ENCODE measurements at places on chromosomes 1 and 21.

GRCh38 chr1:7009741-7010525, 224.7 kb downstream of the CAMTA1 start:
- DNase-seq = no peak

- DNase-seq = no peak
Measured at GRCh38 chr1:167278497-167278896, 57.8 kb downstream of the POU2F1 start.

GRCh38 chr1:232291681-232292080, 338.3 kb downstream of the SIPA1L2 start:
- no peak for DNase-seq

GRCh38 chr1:158509471-158510156, 37.6 kb downstream of the OR10R2 start:
- no peak for DNase-seq

GRCh38 chr1:105730701-105731100, 1325.8 kb upstream of the PRMT6 start:
- no peak for DNase-seq

- no peak for DNase-seq
Measured at GRCh38 chr1:212219679-212220463, 65.3 kb upstream of the PPP2R5A start.
